ENCODE measurements at places on chromosomes 3 and 15. TPM values are rescaled to one million over a fixed set of nuclear protein-coding genes. Genes with fewer than 3 reads are reported as not detected.

DNA sequence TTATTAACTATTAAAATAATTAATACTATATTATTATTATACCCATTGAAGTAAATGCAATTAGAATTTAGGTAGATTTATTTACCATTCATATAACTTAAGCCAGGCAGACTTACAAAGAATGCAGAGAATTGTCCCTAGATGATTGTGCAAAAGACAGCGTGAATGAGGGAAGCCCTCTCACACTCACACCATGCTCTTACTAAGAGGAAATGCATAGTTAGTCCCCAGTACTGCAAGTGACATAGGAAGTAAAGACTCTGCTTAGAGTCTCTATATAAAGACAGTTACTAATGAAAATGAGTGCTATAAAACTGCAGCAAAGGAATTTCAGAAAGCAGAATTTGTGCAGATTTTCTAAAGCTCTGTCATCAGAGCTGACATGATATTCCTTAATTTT is 270.4 kb downstream of the ZBBX start:
- no peak for DNase-seq

DNA sequence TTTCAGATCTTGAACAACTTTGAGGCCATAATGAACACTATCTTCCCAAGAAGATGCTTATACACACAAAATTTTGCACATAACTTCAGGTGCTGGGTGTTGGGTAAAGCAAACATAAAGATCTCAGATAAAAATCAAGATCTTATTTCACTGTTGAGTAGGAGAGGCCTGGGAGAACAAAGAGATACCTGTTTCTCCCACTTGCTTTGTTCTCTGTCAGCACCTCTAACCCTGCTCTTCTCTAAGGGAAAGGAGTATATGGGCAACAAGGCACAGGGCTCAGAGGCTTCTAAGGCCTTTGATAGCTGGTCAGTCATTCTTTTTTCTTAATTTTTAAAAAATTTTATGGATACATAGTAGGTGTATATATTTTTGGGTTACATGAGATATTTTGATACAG is 3.6 kb upstream of the GK5 start:
- no peak for DNase-seq

- no peak for DNase-seq
These were observed 708.8 kb upstream of the CFAP20DC start for GRCh38 chr3:59758672-59759071.

GRCh38 chr3:21779909-21780308 is 28.9 kb upstream of the ZNF385D start:
- DNase-seq: no peak

- peak; percentile 69 for DNase-seq
These were observed 56.4 kb upstream of the ARRDC4 start for GRCh38 chr15:97903971-97904572.

- DNase-seq: peak; percentile 61
These were observed 74.6 kb downstream of the WNT5A start for GRCh38 chr3:55412545-55412944.

DNA sequence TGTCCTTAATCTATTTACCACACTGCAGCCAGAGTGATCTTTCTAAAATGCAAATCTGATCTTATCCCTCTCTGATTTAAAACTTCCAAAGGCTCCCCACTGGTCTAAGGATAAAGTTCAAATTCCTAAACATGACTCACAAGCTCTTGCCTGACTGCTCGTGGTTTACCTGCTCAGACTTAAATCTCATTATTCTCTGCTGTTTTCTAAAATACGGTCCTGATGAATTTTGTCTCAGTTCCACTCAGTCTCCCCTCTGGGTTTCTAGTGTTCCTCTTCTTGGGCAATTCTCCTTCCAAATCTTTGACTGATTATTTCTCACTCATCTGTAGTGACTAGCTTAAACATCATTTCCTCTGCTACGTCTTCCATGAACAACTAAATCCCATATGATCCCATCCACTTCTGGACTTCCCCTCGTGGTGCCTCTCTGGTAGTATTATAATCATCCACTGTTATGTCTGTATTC is 108.3 kb downstream of the P3H2 start:
- peak; percentile 40 for DNase-seq

- no peak for DNase-seq
These were observed 3.1 kb upstream of the RNF168 start for GRCh38 chr3:196506687-196507086.

DNA sequence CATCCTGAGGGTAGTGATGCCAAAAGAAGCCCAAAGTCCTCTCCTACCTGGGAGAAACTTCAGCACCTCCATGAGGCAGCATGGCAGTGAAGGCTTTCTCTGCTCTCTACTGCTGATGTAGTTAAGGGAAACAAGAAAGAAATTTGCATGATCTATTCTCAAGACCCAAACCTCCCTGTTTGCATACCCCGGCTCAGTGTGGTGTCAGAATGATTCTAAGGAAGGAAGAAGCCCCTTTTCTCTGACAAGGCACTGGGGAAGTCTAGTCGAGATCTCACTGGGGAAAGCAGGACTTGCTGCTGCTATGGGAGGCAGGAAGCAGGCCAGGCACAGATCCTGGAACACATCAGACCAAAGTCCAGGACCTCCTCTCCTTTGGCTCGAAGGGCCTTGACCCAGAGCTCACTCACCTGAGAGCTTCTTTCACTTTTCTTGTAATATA is 89.4 kb upstream of the ICE2 start:
- no peak for DNase-seq

DNA sequence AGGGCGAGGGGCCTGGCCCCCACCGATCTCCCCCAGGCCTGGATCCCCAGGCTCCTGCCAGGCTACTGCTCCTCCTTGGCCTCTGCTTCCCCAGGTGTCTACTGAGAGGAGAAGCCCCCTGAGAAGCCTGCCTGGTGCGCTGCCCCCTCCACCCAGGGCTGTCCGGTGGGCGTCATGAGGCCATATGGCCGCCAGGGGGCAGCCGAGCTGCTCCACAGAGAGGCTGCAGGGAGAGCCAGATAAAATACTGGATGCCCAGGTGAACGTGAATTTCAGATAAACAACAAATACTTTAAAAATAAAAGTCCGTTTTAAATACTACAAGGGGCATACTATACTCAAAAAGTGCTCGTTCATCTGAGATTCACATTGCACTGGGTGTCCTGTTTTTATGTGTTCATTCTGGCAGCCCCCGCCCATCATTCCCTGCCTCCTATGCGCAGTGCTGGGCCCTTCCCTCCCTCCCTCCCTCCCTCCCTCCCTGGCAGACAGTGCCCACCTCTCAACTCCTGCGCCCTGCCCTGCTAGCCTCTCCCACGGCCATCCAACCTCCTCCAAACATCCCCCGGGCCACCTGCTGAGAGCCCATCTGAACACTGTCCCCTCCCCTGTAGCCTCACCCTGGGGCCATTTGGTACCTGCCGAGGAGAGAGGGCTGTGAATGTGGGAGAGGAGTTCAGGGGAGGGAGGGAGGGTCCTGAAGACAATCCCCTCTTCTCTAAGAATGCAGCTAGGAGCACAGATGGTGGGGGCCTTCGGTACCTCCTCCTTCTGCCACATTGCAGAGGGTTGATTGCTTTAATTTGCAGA is 29.6 kb downstream of the PSTPIP1 start:
- peak; percentile 72 for DNase-seq

- DNase-seq: no peak
These were observed 196.0 kb downstream of the LRTM1 start for GRCh38 chr3:54731732-54732445.

GRCh38 chr15:28021281-28022039 is 77.7 kb downstream of the OCA2 start:
- peak; percentile 77 for DNase-seq

GRCh38 chr3:141941093-141941492 is 64.7 kb downstream of the ATP1B3 start:
- peak; percentile 63 for DNase-seq

- no peak for DNase-seq
These were observed 229.2 kb downstream of the MFSD1 start for GRCh38 chr3:159030886-159031679.

- DNase-seq: no peak
These were observed 97.6 kb upstream of the CNTN3 start for GRCh38 chr3:74711913-74712512.

DNA sequence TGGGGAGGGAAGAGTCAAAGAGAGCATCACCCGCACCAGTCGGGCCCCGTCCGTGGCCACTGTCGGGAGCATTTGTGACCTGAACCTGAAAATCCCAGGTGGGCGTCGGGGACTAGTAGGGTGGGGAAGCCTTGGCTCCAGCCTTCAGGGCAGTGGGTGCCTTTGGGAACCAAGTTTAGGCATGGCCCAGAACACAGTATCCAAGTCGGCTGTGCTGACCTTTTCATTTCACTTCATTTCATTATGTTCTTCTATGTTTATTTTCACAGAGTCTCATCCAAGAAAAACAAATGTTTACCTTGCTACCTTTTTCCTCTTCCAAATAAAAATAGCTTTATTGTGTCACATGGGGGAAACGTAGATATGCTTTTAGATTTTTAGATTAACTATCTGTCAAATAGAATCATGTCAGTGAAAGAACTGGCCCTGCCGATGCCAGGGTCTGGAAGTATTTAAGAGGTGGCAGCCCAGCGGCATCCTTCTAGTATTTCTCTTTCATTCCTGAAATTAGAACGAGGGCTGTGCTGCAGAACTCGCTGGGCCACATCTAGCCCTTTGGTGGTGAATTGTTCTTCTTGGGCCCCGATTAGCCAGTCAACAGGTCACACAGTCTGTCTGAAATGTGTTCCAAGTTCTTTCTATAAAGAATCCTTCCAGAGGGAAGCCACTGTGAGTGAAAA is 60.5 kb downstream of the DNASE1L3 start:
- no peak for DNase-seq

- DNase-seq: peak; percentile 78
These were observed 134.7 kb downstream of the TPRA1 start for GRCh38 chr3:127455541-127456450.

GRCh38 chr3:147619921-147620560 is 210.9 kb downstream of the ZIC1 start:
- no peak for DNase-seq

DNA sequence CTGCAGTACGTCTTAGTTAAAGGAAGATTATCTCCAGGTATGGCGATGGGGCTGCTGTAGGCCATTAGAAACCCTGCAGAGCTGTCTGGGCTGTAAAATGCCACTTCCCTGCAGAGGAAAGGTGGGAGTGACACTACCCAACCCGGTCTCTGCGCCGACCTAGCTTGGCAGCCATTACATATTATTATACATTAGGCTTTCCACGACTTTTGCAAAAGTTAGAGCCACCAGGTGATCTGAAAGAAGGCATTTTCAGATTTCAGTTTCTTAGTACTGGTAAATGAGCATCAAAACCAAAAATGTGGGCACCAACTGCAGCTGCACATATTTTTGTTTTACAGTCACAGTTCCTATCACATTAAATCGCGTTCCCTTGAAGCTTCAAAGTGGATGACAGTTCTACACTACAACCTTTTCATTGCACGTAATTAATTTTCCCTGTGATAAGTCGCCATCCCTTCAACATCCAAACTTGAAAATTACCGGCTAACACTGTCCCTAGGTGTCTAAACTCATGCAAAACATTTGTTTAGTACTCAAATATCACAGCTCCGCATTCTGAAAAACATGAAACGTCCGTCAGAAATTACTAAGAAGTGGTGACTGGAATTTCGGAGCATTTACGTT is 81.4 kb upstream of the CHD2 start:
- DNase-seq: no peak

- DNase-seq: peak; percentile 49
These were observed 20.3 kb upstream of the NR2E3 start for GRCh38 chr15:71790081-71790480.

- no peak for DNase-seq
These were observed 22.4 kb downstream of the KCNMB2 start for GRCh38 chr3:178558637-178559036.

GRCh38 chr3:192490720-192491119 is 236.6 kb downstream of the FGF12 start:
- DNase-seq: no peak

GRCh38 chr3:5184499-5184898 is 3.0 kb upstream of the EDEM1 start:
- no peak for DNase-seq

The DIS3L gene
- 10.5 TPM for polyA plus RNA-seq

The RGMA gene
- polyA plus RNA-seq: 1.1 TPM

The DUOX1 gene
- polyA plus RNA-seq: 0.67 TPM

The NCK1 gene
- polyA plus RNA-seq: 8.9 TPM

The NKIRAS1 gene
- polyA plus RNA-seq: 6.6 TPM

The LNP1 gene
- polyA plus RNA-seq: 2.5 TPM

The CADM2 gene
- polyA plus RNA-seq: not detected

Measured in small intestine (tissue), 16 donors.